ENCODE measurements at places on chromosomes 5 and 9.

DNA sequence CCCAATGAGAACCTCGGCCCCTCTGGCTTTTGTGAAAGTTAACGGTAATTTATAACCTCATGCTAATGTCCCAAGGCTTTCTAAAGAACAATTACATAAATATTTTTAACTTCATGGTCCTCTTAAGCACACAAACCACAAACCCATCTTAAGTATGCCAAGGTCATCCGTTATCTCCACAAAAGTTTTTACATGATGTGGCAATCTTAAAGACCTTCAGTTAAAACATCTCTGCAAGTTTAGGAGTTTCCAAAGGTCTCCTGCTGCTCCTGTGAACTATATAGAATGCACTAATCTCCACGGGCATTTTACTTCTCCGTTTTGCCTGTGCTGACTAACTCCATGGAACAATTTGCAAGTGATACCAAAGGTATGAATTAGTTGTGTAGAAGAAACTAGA is 228.2 kb downstream of the TLE1 start:
- DNase-seq = no peak

DNA sequence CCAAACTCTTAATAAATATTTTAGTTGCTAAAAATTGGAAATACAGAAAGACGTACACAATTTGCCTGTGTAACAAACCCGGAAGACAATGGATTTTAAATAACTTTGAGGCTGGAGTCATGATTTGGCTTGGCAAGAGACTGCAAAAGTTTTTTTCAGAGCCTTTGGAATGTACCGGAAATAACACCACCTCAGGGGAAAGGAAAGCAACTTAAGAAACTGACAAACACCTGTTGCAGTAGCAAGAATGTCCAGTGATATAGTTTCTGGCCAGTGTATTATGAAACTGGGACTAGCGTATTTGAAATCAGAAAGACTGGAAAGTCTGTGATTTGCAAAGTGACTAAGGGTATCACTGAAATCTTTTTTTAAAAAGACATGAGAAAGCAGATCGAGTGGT is 842 bp downstream of the MUSK start:
- DNase-seq = no peak

DNA sequence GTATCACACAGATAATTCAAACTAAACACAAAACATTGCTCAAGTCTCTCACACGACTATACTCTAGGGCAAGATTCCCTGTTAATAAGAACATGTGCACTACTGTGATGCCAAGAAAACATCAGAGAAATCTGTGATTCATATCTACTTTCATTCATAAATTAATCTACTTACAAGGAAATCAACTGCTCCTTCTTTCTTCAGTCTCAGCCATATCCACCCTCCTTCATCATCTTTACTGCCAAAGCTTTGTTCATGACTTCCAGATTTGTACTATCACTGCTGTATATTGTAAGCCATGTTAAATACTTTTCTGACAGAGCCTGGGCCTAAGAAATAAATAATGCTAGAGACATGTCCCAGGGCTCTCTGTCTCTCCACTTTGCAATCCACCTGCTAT is 35.1 kb downstream of the CTNNAL1 start:
- DNase-seq = no peak

GRCh38 chr5:94433397-94434163 is 184.8 kb downstream of the KIAA0825 start:
- DNase-seq = peak; percentile 22

- peak; percentile 87 for DNase-seq
Measured at GRCh38 chr5:131068893-131069643, 96.0 kb downstream of the HINT1 start.
